ENCODE measurements at places on chromosomes 3 and 15.
A peak's percentile ranks its signal among the peaks of the same experiment; 100 is the strongest.

DNA sequence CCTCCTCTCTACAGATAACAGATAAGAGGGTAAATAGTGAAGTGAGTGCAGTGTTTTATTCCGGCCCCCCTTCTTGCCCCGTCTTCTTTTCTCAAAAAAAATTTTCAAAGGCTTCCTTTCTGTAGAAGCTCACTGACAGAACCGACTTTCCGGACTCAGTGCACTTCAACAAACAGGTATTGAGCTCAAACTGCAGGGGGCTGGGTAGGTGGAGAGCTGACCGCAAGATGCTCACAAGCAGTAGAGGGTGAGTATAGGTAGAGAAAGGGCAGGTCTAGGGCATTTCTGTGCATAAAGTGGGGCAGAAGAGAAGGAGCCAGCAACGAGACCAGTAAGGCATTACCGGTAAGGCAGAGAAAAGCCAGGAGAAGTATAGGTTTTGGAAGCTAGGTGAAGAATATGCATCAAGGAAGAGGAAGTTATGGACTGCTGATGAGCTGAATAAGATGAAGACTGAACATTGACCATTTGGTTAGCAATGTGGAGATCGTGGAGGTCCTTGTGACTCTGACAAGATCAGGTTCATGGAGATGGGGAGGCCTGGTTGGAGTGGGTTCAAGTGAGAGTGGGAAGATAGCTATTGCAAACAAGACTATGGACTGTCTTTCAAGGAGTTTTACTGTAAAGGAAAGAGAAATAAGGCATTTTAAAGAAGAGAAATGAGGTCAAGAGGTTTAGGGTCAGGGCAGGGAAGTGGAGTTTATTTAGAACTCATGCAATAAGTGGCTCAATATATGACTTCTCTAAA is 97.4 kb downstream of the ST6GAL1 start:
- DNase-seq, result no peak

- DNase-seq, result no peak
Observed at GRCh38 chr15:87021751-87022150, 942.1 kb downstream of the AGBL1 start.

DNA sequence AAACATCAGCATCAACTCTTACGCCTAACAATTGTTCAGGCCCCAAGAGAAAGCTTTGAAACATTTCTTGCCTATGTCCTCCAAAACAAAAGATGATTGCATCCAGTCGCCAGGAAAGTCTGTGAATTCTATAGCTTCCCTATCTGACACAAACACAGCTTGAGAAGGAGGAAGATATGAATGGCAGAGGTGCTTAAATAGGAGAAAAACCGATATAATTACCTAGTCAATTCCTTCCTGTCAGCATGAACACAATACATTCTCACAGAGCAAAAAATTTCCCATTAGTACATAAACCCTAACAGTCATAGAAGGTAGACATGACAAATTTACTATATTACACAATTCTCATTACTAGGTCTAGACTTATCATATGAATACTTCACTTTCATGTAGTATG is 326.5 kb downstream of the CGGBP1 start:
- no peak for DNase-seq

DNA sequence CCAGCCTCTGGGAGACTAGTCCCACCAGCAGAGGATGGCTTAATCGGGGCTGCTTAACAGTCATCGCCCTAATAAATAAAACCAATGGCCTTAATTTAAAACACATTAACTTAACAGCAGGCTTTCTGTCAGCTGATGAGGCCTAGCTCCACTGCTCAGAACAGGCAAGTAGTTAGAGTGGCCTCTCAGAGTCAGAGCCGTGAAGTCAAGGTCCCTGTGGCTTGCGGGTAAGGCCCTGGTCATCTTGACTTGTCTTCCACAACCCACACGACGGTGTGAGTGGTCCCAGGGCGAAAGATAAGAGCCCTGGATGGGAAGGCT is 11.8 kb downstream of the XXYLT1 start:
- no peak for DNase-seq

DNA sequence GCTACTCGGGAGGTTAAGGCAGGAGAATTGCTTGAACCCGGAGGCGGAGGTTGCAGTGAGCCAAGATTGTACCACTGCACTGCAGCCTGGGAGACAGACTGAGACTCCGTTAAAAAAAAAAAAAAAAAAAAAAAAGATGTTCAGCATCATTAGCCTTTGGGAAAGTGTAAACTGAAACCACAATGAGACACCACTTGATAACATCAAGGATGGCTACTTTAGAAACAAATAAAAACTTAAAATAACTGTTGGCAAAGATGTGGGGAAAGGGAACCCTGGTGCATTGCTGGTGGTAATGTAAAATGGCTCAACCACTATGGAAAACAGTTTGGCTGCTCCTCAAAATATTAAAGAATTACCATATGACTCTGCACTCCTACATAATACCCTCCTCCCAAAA is 1.9 kb downstream of the LEO1 start:
- no peak for DNase-seq

- no peak for DNase-seq
Observed at GRCh38 chr3:2921903-2922302, 188.3 kb downstream of the IL5RA start.

DNA sequence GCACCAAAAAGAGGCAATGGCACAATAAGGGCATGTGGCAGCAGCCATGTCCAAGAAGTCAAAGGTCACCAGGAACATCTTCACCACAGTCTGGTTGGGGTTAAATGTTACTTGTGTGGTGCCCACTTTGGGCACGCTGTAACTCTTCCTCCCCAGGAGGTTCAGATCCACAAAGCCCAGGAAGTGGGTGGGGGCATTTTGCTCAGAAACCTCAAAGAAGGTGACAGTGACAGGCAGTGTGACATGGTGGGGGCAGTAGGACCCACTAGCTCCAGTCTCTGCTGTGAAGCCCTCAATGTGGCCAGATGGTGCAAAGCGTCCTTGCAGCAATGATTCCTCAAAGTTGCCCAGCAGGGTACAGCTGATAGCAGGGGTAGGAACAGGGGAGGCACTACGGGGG is 5.8 kb downstream of the ZNF80 start:
- no peak for DNase-seq

DNA sequence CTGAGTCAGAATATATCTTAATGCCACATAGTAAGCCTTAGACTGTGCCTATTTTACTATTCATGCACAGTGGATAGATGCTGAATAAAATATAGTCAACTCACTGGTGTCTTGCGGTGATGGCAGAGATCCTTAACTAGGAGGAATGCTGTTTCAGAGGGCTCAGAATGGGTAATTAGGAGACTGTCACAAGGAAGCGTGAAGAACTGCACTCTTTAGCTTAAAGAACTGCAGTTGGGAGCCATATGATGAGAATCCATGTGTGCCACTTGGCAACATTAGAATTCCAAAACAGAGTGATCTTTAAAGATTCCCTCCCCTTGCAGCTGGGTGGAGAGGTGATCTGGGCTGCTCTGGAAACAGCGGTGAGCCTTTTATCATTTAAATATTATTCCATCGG is 357.6 kb downstream of the MCTP2 start:
- DNase-seq, result no peak

- DNase-seq, result no peak
Observed at GRCh38 chr3:113156816-113157333, 54.5 kb upstream of the BOC start.

- no peak for DNase-seq
Observed at GRCh38 chr15:39252134-39252470, 328.8 kb upstream of the THBS1 start.

DNA sequence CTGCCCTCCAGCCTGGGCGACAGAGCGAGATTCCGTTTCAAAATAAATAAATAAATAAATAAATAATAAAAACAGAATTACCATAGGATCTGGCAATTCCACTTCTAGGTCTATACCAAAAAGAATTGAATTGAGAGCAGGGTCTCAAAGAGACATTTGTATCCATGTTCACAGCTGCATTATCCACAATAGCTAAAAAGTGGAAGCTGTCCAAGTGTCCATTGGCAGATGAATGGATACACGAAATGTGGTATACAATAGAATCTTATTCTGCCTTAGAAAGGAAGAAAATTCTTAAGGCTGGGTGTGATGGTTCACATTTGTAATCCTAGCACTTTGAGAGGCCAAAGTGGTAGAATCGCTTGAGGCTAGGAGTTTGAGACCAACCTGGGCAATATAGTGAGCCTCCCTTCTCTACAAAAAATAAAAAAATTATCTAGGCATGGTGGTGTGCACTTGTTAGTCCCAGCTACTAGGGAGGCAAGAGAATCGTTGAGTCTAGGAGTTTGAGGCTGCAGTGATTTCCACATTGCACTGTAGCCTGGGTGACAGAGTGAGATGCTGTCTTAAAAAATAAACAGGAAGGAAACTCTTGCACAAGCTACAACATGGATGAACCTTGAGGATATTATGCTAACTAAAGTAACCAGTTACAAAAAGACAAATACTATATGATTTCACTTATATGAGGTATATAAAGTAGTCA is 24.2 kb downstream of the PFKFB4 start:
- no peak for DNase-seq

DNA sequence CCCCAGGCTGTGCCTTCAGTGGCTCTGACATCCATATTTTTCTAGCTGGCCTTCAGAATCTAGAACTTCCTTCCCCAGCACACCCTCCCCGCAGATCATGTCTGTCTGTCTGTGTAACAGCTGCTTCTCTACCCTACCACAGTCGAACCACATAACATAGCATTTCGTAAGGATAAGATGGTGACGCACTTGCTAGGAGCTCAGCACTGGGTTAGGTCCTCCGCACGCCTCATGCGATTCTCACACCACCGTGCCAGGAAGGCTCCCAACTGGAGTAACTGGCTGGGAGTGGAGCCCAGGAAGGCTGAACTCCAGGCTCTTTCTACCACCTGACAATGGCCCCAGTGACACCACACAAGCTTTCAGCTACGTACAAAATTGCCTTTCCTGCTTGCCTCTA is 168.6 kb downstream of the STT3B start:
- DNase-seq, result no peak

- DNase-seq, result no peak
Observed at GRCh38 chr3:54144284-54144683, 21.9 kb downstream of the CACNA2D3 start.

GRCh38 chr3:18047052-18047451 is 304.6 kb upstream of the TBC1D5 start:
- no peak for DNase-seq

GRCh38 chr15:48432688-48433087 is 101.5 kb downstream of the DUT start:
- DNase-seq, result no peak

DNA sequence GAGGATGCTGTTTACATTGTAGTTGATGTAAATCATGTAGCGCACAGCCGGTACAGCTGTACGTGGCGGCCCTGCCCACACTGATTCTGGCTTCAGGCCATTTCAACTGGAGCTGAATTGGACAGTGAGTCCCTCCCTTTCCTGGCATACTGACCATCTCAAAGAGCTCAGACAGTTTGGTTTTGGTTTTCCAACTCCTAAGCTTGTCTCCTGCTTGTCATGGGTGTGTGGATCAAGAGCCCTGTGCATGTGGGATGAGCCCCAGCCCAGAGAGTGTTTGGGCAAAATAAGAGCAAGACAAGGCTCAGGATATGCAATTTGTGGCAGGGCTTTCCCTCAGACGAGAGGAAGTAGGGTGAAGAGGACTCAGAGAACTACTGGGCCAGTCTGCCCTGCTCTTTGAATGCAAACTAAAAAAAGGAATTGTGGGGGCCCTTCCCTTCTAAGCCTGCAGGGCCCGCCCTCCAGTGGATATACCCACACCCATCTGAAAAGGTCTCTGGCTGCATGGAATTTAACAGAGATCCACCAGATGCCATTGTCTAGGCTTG is 13.3 kb downstream of the ITGA11 start:
- no peak for DNase-seq

- DNase-seq, result no peak
Observed at GRCh38 chr3:184785890-184786279, 26.1 kb upstream of the VPS8 start.

- no peak for DNase-seq
Observed at GRCh38 chr3:119562307-119562961, 3.0 kb upstream of the CD80 start.

GRCh38 chr3:38707730-38708129 is 58.2 kb upstream of the SCN5A start:
- DNase-seq, result peak; percentile 38

DNA sequence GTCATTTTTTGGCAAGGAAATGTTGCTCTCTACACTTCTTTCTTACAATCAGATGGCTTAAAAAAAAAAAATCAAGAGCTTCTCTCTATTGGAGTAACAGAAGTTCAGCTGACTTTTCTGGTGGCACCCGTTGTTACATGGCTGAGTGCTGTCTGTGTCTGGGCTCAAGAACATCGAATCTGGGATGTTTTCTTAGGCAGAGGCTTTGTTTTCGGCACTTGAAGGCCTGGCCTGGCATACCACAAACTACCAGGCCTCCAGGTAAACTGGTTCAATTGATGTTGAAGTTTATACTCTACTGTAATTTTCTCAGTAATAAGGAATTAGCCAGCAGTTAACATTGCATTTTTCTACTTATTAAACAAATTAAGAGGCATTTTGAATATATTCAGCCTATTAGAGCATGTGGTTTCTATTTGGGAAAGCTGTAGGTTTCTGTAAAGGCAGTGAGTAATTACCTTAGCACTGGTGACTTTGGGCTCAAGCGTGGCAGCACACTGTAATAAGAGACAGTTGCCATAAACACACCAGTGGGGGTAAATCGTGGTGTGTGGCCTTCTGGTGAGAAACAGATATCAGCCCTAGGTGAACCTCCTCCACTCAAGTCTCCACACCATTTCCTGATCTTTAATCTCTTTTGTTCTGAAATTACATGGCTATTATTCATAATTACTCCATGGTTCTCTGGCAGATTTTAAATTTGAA is 544.7 kb downstream of the MECOM start:
- no peak for DNase-seq

GRCh38 chr3:10370429-10370828 is 49.5 kb upstream of the SEC13 start:
- DNase-seq, result no peak

DNA sequence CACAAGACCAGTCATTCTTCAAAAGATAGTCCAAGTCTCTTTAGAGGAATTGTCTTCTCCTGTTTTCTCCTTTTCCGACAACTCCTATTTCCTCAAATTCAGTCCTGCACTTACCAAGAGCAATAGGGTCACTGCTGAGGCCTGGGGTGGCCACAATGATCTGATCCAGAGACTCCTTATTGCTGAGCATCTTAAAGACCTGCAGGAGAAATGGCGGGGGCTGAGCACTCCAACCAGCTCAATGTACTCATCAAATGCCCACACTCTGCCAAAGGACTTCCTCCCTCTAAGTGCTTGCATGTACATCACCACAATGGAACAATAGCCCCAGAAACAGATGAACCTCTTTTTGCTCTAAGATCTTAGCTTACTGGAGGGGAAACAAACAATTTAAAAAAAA is 9.6 kb downstream of the UBL7 start:
- no peak for DNase-seq

- peak; percentile 76 for DNase-seq
Observed at GRCh38 chr15:68210821-68211655, 5.9 kb upstream of the CALML4 start.

DNA sequence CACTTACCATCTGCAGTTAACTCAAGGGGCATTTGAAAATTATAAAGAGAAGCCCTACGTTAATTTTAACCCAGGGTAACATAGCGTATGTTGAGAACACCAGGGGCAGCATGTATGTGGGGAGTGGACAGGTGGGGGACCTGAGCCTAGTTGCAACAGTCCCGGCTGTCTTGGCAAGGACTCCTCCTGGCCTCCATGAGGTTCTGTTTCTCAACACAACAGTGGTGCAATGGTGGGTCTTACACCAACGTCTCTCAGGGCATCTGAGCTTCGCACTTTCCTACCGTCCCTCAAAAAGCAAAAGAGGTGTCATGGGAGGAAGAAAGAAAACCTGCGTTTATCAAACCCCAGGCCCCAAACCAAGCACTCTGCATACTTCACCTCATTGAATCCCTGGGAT is 50.6 kb downstream of the MGLL start:
- no peak for DNase-seq

GRCh38 chr3:187006864-187007630 is 76.7 kb downstream of the ST6GAL1 start:
- no peak for DNase-seq
